ENCODE measurements at places on chromosomes 16 and 17.
A peak's percentile ranks its signal among the peaks of the same experiment; 100 is the strongest.

- DNase-seq, result no peak
Measured at GRCh38 chr16:57568173-57568678, 25.8 kb downstream of the ADGRG5 start.

- no peak for DNase-seq
Measured at GRCh38 chr17:11642655-11643054, 44.4 kb downstream of the DNAH9 start.

GRCh38 chr17:22569459-22570143 lies 877.3 kb downstream of the KCNJ18 start:
- no peak for DNase-seq

DNA sequence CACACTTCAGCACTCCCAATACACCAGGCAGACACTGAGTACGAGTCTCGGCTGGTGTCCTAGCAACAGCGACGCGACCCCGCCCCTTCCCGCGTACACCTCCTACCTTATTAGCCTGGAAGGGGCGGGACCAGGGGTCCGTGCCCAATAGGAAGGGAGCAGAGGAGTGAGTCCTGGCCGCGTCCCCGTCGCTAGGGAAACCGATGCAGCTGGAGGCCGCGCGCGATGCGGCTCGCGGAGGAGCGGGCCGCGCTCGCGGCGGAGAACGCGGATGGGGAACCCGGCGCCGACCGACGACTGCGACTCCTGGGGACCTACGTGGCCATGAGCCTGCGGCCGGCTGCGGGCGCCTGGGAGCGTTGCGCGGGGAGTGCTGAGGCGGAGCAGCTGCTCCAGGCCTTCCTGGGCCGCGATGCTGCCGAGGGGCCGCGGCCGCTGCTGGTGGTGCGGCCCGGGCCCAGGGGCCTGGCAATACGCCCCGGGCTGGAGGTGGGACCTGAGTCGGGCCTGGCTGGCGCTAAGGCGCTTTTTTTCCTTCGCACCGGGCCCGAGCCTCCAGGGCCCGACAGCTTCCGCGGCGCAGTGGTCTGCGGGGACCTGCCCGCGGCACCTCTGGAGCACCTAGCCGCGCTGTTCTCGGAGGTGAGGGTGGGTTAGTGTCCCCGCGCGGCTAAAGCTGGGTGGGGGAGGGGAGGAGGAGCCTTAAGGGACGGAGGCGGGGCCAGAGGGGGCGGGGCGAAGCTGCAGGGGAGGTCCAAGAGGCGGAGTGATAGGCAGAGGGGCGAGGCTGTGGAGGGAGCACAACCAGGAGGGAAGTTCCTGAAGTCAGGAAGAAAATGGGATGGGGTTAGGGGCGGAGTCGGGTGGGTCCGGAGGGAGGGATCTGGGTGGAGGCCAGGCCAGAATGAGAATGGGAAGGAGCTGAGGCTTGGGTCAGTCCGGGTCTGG lies at the start of gene DNAH9:
TSS of gene DNAH9 (plus strand) at position 197 of the 948 bp plus-strand sequence. CDS start at position 226, 29 bp downstream.
- DNase-seq, result peak; percentile 67

GRCh38 chr17:14712611-14713021 lies 411.7 kb downstream of the HS3ST3B1 start:
- no peak for DNase-seq

- DNase-seq, result no peak
Measured at GRCh38 chr17:80096561-80097021, 4.8 kb upstream of the GAA start.

DNA sequence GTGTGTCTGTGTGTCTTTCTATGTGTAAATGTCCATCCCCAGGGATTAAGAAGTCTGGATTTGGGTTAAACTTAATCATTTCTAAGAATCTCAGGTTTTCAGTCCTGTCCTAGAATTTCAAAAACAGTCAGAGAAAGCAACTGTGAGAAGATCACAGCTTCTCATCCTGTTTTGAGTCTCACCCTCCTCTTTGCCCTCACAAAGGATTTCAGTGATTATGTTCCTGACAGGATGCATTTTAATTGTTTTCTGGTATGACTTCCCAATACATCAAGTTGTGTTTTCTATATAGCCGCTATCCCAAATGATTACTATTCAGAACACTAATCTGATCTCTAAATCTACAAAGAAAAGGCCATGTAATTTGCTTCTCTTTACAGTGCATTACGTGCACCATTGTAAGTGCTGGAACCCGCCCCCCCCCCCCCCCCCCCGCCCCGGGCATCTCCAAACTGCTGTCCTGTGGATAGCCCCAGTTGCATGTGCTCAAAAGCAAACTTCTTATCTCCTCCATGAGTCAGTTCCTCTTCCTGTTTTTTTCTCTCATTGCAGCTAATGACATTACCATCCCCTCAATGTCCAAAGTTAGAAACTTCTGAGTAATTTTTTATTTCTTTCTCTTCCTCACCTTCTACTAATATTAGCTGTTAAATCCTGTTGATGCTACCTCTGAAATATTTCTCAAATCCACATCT lies 73.9 kb downstream of the CDH13 start:
- no peak for DNase-seq

DNA sequence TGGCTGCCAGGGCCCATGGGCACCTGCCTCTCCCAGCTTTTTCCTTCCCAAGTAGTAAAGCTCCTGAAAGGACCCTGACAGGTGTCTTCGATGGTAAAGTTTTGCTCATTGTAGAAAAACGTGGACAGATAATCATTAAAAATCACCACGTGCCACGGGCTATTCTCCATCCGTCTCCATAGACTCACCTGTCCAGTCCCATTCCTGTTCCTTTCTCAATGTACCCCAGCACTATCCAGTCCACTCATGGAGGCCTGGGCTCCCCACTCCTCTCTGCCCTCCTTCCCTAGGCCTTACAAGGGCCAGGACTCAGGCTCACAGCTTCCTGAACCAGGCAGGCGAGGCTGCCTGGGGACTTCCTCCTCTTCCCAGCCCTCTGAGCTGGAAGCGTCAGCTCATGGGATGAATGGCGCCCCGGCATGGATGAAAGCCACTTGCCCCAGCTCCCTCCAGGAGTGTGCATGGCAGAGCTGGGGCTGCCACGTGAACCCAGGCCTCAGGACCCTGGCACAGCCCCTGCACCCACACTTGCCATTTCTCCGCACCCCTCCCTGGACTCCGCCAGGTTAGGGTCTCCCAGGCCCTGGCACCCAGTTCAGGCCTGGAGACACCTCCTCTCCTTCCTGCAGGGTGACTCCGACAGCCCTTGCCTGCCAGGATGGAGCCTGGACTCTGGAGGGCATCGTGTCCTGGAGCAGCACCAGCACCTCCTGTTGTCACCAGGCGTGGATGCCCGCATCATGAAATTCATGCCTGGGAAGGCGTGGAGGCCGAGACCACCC lies 8.8 kb downstream of the CTRB1 start:
- no peak for DNase-seq

DNA sequence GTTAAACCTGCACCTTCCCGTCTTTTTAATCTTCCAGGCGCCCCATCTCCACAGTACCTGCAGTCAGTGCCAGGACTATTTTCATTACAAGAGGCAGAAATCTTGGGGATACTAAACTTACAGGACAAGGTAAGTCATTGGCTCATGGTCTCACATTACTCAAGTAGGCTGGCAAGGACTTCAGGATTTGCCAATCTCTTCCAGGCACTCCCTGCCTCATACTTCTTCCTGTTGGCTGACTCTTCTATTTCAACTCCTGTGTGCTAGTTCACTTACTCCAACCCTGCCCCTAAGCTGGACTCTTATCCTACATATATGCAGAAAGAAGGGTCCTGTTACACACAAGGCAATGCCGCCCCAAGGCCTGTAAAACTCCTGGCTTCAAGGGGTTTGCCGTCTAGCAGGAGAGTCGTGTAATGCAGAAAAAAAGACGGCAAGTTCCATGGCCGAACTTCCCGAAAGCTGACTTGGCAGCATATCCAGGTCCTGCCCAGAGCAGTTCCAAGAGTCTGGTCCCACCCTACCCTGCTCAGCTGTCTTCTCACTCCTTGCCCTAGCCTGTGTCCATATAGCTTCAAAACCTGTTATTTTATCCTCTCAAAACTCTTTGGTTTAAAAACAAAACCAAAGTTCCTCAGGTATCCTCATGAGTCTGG lies 14.8 kb downstream of the ERN1 start:
- DNase-seq, result no peak

DNA sequence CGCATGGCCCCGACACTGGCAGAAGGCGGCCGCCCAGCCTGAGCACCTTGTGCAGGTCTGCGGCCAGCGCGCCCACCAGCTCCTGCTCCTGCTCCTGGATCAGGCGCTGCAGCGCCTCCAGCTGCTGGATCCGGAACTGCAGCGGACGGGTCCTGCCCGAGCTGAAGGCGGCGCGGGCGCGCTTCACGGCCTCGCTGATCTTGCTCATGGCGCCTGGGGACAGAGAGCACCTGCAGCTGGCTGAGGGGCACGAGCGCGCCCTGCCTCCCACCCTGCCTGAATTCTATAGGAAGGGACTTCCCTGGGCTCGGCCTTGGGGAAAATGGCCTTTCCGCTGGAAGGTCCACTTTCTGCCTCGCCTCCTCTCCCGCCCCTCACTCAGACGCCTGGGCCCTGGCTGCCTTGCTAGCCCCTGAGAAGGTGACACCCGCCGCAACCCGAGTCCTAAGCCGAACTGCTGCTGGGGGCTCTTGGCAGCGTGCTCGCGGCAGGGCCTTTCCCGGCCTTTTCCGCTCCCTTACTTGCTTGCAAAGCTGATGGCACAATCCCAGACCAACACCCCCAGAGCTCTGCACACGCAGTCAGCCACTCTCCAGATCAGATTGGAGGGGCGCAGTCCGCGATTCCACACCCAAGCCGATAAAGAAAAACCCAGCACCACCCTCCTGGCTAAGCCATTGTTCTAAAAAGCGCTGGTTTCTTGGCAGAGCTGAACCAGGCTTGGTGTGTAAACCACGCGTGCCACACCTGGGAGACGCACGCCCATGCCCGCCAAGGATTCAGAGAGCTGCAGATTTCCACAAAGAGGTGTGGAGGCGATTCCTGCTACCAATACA lies 3.0 kb downstream of the ALDH3A1 start:
- DNase-seq, result peak; percentile 94

DNA sequence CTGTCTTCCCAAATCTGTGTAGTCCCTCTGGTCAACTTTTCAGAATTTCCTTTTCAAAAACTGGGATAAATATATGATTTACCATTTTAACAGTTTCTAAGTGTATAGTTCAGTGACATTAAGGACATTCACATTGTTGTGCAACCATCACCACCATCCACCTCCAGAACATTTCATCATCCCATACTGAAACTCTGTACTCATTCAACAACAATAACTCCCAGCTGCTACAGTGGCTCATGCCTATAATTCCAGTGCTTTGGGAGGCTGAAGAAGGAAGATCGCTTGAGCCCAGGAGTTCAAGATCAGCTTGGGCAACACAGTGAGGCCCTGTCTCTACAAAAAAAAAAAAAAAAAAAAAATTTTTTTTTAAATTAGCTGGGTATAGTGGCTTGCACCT lies 131.0 kb downstream of the AATF start:
- no peak for DNase-seq

DNA sequence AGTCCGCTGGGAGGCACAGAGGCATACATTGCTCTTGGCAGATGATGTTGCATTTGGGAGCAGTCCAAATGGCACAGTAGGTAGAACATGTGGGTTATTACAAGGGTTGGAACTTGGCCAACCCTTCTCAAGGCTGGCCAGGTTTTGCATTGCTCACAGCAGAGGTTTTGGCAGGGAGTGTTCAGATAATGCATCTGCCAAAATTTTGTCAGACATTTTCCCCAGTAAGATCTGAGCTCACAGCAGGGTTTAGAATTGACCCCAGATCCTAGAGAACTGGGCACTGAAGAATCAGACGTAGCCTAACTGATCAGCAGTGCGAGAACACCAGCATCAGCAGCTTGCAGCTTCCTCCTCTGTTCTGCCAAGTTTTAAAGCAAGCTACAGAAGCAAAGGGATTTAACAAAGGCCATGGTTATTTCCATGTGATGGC lies 468.8 kb upstream of the KIF2B start:
- no peak for DNase-seq

DNA sequence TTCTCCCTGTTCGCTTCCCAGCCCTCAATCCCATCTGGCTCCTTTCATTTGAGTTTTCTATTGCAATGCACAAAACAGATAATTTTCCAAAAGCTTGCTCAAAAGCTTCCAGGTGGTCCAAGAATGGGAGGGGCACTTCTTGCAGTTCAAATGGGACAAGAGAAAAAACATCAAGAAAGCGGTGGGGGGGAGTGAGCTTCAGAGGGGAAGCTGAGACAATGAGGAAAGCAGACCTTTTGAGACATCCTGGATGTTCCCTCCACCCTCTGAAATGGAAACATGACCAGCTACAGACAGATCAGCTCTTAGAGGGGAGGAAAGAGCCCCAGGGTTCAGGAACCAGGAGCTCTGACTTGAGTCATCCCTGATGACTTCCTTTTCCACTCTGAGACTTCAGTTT lies 368.2 kb downstream of the SLC39A11 start:
- no peak for DNase-seq

GRCh38 chr16:8644211-8645140 lies 23.0 kb downstream of the METTL22 start:
- no peak for DNase-seq

DNA sequence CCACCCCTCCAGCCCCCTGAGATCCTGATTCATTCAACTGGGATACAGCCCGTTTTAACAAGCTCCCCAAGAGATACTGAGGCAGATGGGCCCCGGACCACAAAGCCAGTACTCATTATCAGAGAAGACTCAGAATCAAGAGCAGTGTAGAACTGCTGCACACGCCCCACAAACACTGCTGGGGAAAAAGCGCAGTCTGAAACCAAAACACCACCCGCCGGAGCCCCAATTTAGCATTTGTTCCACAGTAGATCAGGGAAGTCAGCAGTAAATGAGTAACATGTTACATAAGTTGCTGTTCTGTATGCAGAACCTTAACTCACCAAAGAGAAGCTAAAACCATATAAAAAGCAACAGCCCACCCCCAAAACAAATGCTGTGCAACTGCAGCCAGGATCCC lies 123.6 kb downstream of the CDYL2 start:
- DNase-seq, result no peak

GRCh38 chr17:39794249-39794970 lies 56.7 kb downstream of the GRB7 start:
- no peak for DNase-seq

DNA sequence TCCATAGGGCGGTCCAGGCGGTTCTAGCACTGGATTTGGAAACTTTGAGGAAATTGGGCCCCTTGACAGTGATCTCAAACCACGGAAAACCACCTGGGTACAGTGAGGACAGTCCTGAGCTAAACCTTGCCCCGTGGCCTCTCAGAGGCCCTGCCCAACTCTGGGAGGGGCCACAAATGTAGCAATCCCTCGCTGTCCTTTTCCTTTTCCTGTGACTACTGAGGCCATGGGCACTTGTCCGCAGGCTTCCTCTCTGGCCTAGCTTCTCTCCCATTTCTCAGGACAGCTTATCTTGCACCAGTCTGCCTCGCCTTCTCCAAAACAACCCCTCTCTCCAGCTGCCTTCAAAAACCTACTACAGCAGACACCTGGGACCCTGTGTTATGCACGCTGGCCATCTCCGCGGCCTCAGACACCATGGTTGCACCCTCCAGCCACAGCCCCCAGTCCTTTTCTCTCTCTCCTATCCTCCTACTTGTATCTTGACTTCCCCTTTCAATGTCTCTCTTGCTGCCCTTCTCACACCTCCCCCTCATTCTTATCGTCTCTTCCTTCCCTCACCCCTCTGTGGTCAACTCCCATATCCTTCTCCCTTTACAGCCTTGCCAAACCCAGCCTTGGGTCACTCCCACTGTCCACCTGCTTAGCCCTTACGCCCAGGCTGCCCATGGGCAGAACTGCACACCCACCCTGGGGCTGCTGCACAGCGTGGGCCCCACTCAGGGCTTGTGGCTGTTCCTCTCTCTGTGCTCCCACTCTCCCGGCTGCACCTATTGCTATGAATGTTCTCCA lies 7.6 kb downstream of the SCPEP1 start:
- DNase-seq, result no peak

GRCh38 chr17:50611634-50612033 lies 23.0 kb upstream of the ABCC3 start:
- DNase-seq, result no peak

- DNase-seq, result peak; percentile 44
Measured at GRCh38 chr16:85570735-85571562, 42.2 kb upstream of the GSE1 start.

GRCh38 chr16:67843343-67843765 lies 1.2 kb downstream of the THAP11 start:
- no peak for DNase-seq
